ENCODE measurements at places on chromosomes 7 and 10.
A peak's percentile ranks its signal among the peaks of the same experiment; 100 is the strongest.

DNA sequence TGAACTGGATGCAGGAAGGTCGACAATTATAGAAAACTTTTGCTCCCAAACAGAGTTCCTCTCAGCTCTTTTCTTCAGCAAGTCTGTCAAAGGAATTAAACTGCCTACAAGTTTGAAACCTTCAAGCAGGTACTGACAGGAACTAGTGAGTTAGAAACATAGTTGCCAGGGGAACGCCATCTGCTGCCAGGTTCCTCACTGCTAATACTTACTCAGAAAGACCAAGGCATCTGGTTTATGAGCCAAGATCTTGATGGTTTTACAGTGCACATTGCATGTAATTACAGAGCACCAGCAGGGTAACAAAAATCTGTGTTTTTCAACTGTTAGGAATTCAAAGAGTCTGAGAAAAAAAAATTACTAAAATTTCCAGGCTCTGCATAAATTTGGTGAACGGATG, 300.0 kb upstream of the NRG3 start:
- no peak for DNase-seq

- DNase-seq: no peak
Observed at GRCh38 chr10:50501478-50501877, 122.3 kb downstream of the SGMS1 start.

GRCh38 chr7:92366730-92367129, 80.6 kb upstream of the GATAD1 start:
- no peak for DNase-seq

- no peak for DNase-seq
Observed at GRCh38 chr7:72015136-72015535, 397.0 kb downstream of the CALN1 start.

DNA sequence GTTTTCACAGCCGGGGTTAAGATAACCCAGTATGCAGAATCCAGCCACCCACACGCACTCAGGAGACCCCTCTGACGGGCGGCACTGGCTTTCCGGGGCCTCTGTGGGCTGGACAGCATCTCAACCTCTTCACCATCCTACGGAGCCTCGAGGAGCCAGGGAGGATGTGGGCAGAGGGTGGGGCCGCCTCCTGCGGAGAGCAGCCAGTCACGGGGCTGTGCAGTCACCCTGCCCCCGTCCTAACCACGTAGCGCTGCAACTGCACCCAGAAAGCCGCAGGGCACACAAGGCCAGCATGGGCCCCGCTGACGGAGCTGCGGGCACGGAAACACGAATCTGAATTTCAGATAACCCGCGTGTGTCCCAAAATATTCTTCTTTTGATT, 270.3 kb downstream of the ELFN1 start:
- DNase-seq: no peak

DNA sequence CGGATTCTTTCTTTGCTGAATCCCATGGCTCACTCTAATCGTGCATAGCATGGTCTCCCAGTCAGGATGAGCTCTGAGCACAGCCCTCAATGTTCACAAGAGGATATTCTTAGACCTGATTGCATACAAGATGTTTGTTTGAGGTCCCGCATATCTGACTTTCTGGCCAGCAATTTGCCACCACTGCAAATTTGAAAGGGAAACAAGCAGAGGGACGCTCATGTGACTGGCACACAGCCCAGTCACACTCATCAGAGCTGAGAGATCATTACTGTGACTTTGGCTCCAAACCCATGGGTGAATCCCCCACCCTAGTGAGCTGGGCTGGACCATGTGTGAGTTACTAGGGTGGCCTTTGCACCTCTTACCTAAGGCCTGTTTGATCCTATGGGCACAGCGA, 9.9 kb downstream of the TAS2R41 start:
- no peak for DNase-seq

DNA sequence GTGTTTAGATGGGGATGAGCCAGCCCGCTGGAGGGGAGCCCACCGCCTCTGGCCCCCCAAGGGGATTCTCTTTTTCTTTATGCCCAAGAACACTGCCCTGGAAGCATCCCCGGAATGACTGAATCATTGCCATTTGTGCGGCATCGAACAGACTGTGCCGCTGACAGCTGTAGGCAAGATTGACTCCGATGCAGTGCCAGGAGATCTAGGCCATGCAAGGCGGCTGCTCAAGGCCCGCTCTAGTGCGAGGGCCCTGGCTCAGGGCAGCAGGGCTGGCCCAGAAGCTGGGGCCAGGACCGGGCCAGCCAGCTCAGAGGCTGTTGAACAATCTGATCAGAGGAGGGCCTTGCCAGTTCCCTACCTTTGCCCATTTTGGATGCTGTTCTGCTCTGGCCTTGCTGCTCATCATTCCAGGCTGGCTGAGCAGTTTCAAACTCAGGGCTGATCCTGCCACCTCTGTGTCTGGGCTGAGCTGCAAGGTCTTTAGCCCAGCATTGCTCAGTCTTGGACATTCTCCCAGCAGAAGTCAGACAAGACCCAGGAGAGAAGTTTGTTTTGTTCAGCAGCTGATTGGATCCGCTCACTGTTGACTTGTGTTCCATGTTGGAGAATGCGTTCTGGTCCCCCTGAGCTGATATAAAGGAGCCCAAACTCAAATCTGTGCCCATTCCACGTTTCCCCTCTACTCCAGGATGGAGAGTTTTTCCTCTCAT, 485.3 kb upstream of the GALNT17 start:
- DNase-seq: no peak

- no peak for DNase-seq
Observed at GRCh38 chr7:107394831-107395230, 75.0 kb upstream of the GPR22 start.

GRCh38 chr7:132063800-132064199, 507.4 kb upstream of the PODXL start:
- no peak for DNase-seq

DNA sequence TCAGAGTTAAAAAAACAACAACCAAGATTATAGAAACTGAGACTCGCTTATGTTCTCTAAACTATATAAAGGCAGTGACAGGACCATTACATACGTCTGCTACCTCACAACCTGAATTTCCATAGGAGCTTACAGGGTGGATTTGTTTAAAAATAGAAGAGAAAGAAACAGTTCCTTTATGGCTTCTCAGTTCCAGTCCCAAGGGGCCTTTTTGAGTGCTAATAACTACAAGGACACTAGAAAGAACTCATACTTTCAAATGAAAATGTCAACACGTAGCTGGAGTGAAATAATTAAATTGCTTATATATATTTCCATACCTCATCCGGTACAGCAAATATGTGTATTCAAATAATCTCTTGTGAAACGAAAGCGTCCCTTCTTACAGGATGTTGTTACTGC, 19.7 kb downstream of the TSPAN12 start:
- no peak for DNase-seq

DNA sequence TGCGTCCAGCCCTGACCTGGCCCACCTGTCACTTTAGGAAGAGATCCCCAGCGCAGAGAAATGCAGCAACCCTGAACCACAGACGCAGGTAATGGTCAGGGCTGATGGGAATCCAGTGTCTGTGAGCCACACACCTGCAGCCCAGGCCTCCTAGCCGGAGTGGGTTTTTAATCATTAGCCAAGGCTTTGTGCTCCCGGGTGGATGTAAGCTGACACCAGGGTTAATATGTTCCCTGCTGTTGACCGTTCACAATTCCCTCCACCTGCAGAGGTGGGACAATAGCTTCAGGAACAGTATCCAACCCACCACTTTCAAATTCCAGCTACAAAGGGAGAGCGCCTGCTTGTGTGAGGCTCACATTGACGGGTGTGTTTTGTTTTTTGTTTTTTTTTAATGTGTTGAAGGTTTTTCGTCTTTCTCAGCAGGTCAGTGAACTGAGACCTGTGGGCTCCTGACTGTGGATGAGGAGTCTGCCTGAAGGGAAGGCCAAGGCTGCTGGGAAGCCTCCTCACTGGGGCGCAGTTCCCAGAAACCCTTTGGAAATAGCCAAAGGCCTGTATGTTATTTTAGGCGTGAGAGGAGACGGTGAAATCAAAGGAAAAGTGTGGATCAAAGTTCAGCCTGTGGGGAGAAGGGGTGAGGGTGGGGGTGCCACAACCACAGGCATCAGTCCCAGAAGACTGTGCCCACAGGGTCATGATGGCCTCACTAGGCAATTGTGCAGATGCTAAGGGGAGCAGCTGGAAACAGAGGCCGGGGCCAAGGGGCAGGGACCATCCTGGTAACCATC, 111.1 kb downstream of the TNS3 start:
- peak; percentile 92 for DNase-seq

- no peak for DNase-seq
Observed at GRCh38 chr7:35617041-35617440, 77.9 kb downstream of the HERPUD2 start.

DNA sequence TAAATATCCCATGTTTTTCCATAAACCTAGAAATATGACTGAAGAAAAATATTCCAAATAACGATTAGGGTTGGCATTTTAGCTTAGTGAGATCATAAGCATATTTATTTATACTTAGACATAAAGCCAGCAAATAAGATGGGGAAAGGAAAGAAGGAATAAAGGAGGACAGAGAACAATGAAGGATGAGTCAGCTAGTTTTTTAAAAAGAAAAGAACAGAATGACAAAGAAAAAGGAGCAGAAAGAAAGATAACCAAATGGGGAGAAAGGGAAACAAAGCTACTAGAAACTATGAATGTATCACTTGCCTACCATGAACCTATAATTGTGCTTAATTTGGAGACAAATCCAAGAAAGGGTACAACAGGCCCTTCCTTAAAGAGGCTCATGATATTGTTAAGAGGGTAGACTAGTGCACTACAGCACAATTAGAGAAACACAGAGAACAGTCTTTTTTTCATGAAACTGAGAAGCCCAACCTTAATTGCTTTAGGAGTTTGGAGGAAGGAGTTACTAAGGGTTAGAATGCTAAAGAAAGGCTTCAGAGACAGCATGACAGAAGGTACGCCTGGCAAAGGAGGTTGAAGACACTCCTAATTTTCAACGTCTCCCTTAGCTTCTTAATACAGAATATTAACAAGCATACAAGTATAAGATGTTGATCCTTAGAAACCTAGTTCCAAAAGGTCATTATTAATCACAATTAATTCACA, 23.9 kb downstream of the HERPUD2 start:
- no peak for DNase-seq

DNA sequence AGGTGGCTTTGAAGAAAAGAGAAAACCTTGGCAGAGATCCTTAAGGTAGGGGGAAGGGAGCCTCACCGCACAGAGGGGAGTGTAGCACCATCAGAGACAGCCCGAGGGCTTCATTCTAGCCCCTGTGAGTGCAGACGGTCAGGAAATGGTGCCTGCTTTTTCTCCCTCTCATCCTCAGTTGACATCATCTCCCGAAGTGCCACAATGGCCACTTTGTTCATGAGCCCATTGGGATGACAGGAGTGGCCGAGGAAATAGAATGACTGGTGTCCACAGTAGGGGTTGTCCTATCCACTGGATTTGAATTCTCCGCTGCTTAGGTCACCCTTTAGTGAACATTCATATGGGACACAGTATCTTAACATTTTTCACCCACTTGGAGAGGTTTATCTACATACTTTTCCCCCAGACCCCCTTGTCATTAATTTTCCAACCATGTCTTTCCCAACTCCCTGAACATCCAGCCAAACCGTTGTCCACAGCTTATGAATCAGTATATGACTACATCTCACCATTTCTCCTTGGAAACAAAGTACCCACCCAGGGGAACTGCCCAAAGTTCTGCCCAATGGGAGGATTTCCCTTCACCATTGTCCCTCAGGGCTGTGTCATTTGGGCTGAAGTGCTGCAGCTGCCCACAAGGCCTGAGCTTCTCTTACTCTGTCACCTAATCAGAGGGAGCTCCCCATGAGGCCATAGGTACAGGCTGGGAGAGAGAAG, 108.8 kb downstream of the ADCY1 start:
- DNase-seq: no peak

DNA sequence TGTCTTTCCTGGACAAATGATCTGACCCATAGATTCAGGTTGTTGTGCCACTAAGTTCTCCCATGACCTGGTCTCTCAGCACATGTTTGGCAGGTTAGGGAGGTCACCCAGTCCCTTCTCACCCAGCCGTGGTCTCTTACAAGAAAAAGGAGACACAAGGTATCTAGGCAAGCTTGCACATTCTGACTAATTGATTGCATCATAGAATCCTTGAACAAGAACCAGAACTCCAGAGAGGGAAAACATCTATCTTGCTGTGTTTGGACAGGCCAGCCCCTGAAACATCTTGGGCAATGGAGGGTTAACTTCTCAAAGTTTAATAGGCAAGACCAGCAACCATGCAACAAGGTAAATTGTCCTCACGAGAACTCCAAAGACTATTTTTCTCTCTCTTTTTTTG, 8.5 kb upstream of the HK1 start:
- no peak for DNase-seq

GRCh38 chr10:69578508-69578991, 5.3 kb upstream of the NEUROG3 start:
- DNase-seq: no peak

- DNase-seq: no peak
Observed at GRCh38 chr10:95663496-95663895, 7.0 kb upstream of the ALDH18A1 start.

Data from NCI-H2081 treated with DMSO at 0.1 percent for 48 hours (cell line).